ENCODE measurements at places on chromosomes 6 and 20.

GRCh38 chr6:111480988-111481822 lies 1.8 kb downstream of the REV3L start:
- no peak for DNase-seq

- no peak for DNase-seq
These were observed 50.6 kb downstream of the CCDC170 start for GRCh38 chr6:151544453-151544852.

DNA sequence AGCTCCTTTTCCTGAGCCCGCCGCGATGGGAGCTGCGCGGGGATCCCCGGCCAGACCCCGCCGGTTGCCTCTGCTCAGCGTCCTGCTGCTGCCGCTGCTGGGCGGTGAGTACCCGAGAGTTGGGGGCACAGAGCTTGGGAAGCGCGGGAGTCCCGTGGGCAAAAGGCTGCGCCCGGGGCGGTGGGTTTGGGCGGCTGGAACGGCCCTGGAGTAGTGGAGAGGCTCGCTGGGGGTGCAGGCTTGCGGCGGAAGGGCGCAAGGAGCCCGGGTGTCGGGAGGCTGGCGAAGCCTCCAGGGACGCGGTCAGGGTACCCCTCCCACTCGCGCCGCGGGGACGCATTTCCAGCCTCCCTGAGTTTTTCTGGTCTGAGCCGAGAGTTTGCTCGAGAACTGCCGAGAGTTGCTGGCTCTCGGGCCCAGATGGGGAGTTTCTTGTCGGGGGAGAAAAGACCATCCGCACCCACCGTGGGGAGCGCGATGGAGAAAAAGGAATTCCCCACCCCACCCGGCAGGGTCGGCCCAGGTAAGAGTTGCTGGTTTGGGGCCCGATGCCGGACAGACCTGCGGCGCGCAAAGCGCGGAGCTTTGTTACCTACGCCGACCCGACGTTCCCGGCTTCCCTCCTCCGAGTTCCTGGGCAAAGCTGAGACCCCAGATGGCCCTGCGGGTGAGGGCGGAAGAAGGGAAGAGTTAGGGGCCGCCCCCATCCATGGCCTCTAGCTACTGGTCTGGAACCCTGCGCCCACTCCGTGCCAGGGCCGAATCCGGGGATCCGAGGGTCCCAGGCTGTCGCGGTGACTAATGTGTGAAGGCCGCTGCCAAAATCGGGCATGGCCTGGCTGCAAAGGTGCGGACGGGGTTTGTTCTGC lies 584 bp downstream of the PTK7 start:
- no peak for DNase-seq

DNA sequence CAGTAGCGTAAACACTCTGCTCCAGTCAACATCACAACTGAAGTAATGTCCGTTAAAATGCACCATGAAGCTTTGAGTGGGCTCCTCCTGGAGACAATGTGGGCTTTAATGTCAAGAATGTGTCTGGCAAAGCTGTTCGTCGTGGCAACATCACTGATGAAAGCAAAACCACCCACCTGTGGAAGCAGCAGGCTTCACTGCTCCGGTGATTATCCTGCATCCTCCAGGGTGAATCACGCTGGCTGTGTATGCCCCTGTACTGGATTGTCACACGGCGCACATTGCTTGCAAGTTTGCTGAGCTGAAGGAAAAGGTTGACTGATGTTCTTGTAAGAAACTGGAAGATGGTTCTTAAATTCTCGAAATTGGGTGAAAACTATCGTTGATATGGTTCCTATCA lies 128.5 kb downstream of the MOXD1 start:
- no peak for DNase-seq
